NCI-H187 treated with DMSO at 0.1 percent for 48 hours (cell line): ENCODE measurements at places on chromosomes 12 and 14.

DNA sequence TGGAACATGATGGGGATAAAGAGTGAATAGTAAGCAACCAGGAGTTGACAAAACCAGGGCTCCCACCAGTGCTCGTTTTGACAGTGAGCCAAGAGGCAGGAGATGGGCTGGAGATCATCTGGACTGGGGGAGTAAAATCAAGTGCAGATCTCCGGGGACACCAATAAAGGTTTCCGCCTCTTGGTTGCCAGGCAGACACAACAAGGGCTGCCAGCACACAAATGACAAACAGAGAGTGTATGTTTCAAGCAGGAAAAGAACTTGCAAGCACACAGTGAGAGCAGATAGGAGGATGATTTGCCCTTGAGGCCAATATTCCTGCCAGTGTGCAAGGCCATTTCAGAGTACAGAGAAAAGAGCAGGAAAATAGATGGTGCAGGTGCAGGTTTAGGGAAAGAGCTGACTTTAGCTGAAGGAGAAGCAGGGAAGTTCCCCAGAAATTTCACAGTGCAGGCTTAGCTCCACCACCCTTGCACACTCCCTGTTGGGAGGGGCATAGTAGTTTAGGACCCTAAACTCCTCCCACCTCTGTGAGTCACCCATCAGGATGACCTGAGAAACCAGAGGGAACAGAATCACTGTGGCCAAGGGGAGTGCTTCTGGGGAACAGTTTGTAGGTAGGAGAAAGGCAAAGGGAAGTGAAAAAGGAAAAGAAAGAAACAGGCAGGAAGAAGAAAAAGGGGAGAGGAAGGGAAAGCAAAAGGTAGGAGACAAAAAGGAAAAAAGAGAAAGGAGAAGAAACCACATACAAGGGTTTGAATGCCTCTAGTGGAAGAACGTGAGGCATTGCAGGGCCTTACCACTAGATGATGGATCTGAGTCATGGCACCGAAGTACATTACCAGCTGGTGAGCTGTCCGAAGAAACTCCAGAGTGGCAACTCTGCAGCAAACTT, 404.4 kb downstream of the SLC6A15 start:
- DNase-seq = no peak

- no peak for DNase-seq
Observed at GRCh38 chr12:77535734-77536133, 295.0 kb upstream of the NAV3 start.

- no peak for DNase-seq
Observed at GRCh38 chr14:79378020-79378419, 833.3 kb downstream of the DIO2 start.

DNA sequence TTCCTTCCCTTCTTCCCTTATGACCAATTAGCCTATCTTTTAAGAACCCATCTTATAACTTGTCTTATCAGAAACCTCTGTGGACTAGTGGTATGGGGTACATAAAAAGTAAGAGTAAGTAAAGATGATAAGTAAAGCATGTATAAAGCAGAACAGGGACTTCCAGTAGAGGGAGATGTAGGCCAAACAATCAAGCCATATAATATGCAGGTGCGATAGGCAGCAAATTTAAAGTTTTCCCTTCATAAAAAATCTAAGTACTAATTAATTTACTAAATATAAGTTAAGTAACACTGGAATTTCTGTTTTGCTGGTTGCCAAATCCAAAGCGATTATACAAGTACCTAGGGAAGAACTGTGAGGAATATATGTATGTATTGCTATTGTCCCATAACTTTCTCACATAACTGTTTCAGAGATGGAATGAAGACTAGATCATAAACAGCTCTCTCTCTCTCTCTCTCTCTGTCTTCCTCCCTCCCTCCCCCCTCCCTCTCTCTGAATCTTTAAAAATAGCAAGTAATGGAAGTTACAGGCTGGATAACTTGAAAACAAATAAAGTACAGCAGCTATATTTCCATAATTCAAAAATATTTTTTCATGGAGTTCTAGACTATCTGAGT, 25.7 kb downstream of the METTL25 start:
- DNase-seq = no peak

GRCh38 chr14:101865288-101865687, 99.1 kb upstream of the DYNC1H1 start:
- DNase-seq = no peak

DNA sequence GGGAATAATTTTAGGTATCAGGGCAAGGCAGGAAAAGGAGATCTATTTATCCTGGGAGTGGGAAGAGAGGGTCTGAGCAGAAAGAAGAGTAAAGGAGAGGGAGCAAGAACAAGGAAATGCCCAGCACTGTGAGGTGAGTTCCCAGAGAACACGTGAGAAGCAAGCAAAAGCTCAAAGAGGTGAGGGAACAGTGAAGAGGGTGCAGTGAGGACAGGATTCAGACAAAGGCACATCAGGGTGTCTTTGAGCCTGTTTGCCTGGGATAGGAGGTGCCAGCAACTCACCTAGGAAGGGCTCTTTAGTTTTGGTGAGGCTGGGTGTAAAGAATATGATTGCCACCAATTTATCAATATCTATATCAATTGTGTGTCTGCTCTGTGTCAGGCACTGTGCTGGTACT, 88.9 kb upstream of the NRXN3 start:
- DNase-seq = no peak

DNA sequence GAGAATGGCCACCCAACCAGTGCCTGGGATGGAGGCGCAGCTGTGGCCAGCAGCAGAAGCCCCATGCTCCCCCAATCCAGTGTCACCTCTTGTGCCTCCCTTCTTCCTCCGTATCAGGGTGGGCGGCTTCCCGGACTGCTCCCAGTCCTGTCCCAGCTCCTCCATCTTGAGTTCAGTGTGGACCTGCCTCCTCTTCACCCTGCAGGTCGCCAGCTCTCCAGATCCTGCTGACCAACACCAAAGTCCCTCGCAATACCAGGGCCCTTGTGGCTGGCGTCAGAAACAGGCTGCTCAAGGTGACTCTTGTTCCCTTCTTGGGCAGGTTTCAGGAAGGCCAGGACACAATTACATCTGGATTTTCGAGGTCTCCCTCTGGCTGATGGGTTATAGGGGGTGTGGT, 17.0 kb downstream of the MVK start:
- DNase-seq = no peak

GRCh38 chr12:22082190-22082701, 36.2 kb downstream of the CMAS start:
- DNase-seq = no peak

- no peak for DNase-seq
Observed at GRCh38 chr12:101551362-101552114, 43.2 kb upstream of the MYBPC1 start.

DNA sequence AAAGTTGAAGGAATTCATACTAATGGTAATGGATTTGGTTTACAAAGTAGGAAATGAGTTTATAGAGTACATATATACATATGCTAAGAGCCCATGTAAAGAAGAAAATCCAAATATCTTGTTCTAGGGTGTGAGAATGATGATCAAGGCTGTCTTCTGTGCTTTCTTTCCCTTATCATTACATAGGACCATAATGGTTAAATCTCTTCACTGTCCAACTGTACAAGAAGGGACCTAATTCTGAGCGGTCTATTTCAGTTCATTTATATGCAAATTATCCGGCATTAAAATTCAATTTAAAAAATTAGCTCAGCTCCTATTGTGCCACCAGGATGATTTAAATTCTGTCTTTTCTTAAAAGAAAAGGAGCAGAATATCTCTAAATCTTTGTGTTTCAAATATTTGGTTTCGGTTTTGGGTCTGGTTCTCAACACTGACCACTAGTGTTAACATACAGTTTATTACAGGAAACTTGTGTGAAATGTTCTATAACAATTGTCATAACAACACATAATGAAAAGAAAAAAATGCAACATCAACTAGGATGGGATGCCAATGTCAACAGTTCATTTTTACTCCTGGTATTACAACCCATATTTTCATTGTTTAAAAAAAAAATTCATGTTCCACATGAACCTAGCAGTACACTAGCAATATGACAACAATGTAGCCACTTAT, 16.8 kb downstream of the OR4K1 start:
- no peak for DNase-seq
